ENCODE measurements at places on chromosomes 13 and 19.

GRCh38 chr19:19191768-19192077 lies 229 bp downstream of the BORCS8 start:
- DNase-seq = no peak

- no peak for DNase-seq
These were observed 84.3 kb upstream of the NBEA start for GRCh38 chr13:34857558-34858325.

GRCh38 chr19:48452289-48453190 lies 2.8 kb upstream of the KCNJ14 start:
- DNase-seq = no peak

DNA sequence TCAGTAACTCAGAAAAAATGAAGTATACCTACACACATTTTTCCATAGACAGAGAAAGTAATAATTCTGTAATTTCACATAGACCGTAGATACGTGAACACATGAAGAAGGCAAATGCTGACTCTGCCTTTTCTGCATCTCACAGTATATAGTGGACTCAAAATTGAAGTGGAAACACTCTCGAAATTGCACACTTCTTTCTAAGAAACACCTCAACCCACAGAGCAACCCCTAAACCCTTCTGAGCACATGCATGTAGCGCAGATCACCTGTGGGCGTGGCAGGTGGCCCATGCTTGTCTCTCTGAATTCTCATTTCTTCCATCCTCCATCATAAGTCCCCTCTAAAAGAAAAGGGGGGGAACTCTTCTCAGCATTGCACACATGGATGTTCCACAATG lies 34.7 kb downstream of the COL4A1 start:
- DNase-seq = no peak

DNA sequence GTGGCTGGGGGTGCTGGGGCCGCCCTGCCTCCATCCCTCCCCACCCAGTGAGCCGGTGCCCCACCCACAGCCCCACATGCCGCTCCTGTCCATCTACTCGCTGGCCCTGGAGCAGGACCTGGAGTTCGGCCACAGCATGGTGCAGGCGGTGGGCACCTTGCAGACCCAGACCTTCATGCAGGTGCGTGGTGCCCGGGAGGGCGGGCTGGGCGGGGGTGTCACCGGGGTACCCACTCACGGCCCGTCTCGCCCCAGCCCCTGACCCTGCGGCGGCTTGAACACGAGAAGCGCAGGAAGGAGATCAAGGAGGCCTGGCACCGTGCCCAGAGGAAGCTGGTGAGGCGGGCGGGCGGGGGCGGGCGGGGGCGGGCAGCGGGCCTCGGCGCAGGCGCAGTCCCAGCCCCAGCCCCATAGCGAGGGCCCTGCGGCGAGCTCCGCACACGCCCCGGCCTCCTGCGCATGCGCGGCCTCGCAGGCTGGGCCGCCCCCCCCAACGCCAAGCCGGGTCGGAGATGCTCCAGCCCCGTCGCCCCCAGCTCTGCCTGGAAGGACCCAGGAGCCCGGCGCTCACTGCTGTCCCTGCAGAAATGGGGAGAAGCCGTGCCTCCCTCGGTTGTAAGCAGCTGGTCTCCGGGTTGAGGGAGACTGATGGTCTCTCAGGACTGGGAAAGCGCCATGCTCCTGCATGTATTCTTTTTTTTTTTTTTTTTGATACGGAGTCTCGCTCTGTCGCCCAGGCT lies 7.7 kb downstream of the ARHGAP45 start:
- DNase-seq = no peak

- DNase-seq = no peak
These were observed 9.5 kb downstream of the PIP5K1C start for GRCh38 chr19:3690551-3691371.

All from right hindlimb (tissue), 1 donor.